Amygdala (tissue), 56 donors: ENCODE measurements at places on chromosomes 11 and 22.
A peak's percentile ranks its signal among the peaks of the same experiment; 100 is the strongest.

- DNase-seq, result peak; percentile 68
These were observed 450 bp downstream of the ZBTB44 start for GRCh38 chr11:130314184-130314749.

- DNase-seq, result no peak
These were observed 7.0 kb downstream of the OR51B5 start for GRCh38 chr11:5336331-5336730.

- no peak for DNase-seq
These were observed 15.6 kb upstream of the SUSD2 start for GRCh38 chr22:24165673-24166072.

DNA sequence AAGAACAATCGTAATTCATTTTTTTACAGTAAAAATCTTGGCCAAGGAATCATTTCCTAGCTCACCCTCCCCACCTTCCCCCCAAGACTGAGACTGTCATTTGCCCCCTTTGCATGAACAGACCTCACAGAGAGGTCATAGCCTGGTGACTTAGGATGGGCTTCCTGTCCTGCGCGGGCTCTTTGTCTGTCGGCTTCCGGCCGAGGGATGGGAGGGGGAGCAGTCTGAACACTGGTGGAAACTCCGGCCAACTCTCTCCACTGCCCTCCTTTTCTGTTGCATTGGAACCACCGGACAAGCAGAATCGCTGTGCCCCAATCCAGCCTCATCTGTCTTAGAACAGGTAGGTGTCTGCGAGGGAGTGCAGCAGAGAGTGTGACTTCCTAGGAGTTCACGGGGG, 41.7 kb downstream of the TEAD1 start:
- DNase-seq, result no peak

DNA sequence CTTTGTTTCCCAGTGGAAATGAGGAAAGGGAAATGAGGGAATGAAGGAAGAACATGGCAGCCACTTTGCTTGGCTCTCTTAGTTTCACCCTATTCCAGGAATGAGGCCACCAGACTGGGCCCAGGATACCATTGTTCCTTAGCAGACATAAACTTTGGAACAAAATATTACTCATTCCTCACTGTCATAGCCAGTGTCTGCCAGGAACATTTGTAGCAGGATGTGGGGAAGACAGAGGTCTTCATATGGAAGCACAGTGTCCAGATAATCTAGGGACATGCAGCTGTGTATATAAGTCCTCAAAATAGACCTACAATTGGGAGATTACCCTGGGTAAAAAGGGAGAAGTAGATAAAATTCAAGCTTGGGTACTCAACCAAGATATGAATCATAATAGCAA, 15.2 kb upstream of the FUT4 start:
- no peak for DNase-seq

DNA sequence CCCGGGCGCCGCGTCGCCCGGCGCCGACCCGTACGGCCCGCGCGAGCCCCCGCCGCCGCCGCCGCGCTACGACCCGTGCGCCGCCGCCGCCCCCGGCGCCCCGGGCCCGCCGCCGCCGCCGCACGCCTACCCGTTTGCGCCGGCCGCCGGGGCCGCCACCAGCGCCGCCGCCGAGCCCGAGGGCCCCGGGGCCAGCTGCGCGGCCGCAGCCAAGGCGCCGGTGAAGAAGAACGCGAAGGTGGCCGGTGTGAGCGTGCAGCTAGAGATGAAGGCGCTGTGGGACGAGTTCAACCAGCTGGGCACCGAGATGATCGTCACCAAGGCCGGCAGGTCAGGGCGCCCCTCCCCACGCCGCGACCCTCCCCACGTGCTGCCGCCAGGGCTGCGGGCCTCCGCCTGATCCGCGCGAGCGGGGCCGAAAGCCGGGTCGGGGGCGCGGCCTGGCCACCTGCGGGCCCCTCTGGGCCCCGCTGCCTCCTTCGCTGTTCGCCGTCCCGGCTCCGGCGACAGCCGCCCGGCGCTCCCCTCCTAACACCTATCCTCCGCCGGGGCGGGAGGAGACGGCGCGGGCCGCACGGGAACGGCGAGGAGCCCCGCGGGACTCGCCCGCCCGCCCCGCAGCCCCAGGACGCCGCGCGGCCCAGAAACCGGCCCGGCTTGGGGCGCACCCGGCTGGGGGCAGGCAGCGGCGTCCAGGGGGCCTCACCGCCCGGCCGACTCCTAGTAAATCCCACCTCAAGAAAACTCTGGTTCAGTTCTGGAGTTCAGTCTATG, 560 bp downstream of the TBX1 start:
- no peak for DNase-seq

DNA sequence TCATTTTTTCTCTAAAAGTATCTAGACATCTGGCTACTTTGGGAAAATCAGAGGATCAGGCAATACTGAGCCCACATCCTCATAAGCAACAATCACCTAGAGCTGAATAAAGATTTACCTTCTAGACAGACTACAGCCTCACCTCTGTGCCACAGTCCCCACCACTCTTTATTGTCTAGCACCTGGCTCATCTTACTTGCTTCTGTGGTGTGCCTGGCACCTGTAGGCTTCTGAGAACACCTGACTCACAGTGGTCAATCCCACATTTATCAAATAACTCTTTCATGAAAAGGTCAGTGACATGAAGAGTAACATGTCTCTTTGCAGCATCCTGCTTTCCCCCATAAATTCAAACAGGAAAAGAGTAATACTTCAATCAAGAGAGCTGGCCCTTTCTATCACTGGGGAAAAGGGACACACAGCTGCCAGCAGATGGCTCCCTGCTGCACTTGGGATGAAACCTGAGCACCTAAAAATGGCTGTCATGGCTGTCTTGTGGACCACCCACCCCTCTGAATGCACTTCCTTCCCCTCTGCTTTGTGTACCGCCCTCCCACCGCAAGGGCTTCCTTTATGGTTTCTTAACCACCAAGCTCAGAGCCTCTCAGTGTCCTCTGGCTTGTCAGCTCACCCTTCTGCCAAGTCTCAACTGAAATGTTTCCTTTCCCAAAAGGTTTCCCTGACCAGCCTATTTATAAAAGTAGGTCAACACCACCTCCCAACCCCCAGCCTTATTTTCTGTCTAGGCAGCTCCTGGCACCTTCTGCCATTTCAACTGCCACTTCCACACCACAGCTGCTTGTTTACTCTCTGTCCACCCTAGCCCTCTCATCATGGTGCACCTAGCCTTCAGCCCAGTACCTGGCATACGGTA, 9.3 kb downstream of the TFIP11 start:
- peak; percentile 47 for DNase-seq

GRCh38 chr11:56848141-56848809, 99.8 kb upstream of the OR9G4 start:
- no peak for DNase-seq

DNA sequence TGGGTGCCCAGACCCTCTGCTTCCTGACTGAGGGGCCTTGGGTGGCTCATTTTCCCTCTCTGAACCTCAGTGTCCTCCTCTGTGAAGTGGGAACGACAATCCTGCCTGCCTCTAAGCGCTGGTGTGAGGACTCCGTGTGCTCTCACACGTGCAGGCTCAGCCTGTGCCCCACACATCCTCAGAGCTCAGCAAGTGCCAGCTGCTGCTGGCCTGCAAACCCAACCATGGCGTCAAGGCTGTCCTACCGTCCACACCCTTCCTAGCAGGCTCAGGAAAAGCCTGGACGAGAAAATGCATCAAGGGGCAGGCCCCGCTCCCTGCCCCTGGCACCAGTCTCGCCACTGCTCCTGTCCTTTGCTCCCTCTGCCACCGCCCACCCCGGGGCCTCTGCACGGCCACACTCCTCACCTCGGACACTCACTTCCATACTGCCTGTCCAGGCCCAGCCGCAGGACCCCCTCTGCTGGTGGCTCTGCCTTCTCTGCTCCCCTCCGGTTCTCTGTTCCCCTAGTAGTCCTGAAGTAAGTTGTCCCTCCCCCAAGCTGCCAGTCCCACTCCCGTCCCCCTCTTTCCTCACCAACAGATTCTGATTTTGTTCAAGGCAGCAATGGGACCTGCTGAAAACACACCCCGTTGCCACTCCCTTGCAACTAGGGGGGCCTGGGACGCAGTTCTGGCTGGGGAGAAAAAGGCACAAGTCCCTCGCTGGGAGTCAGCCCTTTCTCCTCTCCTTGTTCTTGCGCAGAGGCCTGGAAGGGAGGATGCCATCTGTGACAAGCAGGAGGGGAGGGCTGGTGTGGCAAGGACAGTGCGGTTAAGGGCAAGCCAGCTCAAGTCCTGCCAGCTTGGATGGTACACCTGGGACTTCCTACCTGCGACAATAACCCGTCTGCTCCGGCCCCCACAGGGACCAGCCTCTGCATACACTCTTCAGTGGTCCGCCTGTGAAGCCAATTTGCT, 62.2 kb downstream of the ARFGAP3 start:
- no peak for DNase-seq

GRCh38 chr11:70532066-70532440, 133.7 kb downstream of the CTTN start:
- DNase-seq, result no peak

- DNase-seq, result no peak
These were observed 4.0 kb downstream of the PYGM start for GRCh38 chr11:64755681-64756361.

GRCh38 chr11:130817330-130817944, 98.8 kb downstream of the SNX19 start:
- DNase-seq, result no peak

GRCh38 chr11:129592191-129592590, 216.5 kb downstream of the BARX2 start:
- no peak for DNase-seq

DNA sequence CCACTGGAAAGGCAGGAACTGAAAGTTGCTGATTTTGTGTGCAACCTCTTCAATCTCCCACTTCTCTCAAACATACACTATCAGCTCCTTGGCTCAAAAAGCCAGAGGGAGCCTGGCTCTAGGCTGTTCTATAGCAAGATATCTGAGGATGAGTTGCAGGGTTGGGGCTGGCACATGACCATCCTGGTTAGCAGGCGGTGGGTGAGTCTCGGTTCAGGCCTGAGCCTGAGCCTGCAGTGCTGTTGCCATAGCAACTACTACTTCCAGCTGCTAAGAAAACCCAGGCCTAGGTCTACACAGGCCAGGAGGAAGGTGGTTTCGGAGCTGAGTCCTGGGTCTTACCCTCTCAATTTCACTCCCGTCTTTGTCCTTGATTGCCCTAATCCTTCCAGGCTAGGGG, 39.0 kb downstream of the CWC15 start:
- DNase-seq, result peak; percentile 19
